ENCODE measurements at places on chromosomes 12 and 14.
A peak's percentile ranks its signal among the peaks of the same experiment; 100 is the strongest.

DNA sequence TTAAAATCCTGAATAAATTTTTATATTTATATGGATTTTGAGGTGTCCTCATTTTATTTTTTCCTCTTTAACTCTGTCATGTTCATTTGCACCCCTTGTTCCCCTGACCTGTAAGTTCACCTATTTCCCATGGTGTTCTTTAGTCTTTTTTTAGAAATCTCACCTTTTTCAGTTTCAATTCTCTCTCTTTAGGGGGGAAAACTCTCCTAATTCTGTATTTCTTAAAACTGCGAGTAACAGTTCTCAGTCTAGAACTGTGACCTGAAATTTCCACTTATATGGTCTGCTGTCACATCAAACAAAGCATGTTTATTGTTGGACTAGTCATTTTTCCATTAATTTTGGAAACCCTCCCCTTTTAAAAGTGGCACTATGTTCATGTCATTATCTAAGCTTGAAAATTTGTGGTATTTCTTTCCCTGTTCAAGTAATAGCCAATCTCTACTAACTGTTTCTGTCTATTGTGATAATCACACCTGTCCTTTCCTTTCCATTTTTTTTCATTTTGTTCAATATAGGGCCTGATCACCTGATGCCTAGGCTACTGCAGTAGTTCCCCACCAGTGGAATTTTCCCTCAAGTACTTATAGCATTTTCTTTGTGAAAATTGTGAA, 14.0 kb upstream of the FBXO33 start:
- DNase-seq: no peak

GRCh38 chr12:50740307-50740706, 23.6 kb upstream of the ATF1 start:
- DNase-seq: no peak

- DNase-seq: no peak
These were observed 46.7 kb downstream of the WBP11 start for GRCh38 chr12:14756334-14757143.

GRCh38 chr12:25366122-25366521, 115.4 kb upstream of the KRAS start:
- no peak for DNase-seq

DNA sequence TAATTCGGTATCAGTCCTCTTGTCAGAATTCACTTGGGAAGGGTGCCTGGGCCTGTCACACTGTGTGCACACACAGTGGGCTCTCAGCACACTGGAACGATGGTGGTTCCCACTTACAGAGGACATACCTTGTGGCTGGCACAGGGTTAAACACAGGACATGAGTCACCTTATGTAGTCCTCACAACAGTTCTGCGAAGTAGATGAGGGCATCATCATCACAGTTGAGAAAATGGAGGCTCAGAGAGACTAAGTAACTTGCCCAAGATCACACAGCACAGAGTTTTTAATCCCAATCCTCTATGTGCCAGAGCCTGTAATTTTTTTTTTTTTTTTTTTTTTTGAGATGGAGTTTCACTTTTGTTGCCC, 90.7 kb downstream of the NINJ2 start:
- no peak for DNase-seq

- no peak for DNase-seq
These were observed 24.8 kb upstream of the PKP2 start for GRCh38 chr12:32921397-32921796.

DNA sequence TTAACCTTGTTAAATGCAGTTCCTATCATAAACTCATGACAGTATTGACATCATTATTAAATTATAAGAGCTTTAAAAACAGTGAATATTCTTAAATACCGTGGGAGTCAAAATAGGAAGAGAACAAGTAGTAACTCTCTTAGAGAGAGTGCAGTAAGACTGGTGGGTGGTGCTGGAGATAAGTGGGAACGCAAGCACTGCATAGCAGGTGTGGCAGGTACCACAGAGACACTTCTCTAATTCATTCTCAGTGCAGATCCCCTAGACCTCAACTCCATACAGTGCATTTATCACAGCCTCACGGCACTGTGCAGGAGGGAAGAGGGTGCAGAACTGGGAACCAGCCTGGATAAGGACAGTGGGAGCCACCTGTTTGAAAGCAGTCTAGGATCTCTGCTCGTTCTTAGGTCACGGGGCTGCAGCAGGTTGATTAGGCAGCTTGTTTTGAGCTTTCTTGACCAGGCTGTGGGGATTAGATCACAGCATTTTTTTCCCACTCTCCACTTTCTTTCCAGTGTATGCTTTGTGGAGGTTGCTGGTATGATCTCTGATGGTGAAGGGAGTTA, 165.6 kb downstream of the PRKCH start:
- DNase-seq: no peak

DNA sequence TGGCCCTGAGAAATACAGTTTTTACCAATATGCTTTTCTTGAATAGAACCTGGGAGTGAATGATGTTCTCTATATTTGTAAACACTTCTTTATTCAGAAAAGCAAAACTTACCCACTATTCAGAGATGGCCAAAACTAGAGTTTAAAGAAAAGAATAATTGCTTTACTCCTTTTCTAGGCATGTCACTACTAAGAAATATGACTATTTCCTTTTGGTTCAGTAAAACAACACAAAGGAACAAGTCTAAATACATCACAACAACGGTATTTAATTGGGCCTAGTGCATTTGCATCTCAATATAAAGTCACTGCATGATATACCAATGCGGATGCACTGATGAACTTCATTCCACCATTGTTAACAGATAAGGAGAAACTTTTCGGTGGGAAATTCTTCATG, 207.5 kb downstream of the FOXN3 start:
- DNase-seq: no peak

- no peak for DNase-seq
These were observed 56.5 kb downstream of the WASHC3 start for GRCh38 chr12:102005256-102005655.

DNA sequence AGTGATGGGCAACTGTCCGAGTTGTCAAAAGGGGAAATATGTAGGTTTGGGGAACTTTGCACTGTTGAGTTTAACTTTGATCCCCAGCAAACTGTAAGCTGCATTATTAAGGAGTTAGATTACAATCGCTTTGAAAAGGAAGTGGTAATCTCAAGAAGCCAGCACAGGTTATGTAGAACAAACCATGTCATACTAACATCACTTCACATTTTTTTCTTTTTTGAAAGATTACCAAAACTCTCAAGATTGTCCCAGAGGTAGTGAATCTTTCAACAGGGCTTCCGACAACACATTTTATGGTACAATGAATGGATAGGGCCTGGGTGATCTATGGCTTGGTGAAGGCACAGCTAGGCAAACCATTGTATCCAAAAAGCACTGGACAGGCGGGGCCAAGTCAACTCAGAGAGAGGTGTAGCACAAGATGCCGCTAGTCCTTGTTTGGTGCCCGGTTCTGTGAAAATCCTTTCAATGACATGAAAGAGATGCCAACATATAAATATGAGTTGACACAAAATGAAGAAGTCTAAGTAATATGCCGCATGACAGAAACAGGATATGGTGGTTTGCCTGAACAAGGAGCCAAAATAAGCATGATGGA, 24.3 kb upstream of the PARP11 start:
- no peak for DNase-seq

GRCh38 chr14:87030197-87030596, 962.8 kb downstream of the GALC start:
- DNase-seq: no peak

DNA sequence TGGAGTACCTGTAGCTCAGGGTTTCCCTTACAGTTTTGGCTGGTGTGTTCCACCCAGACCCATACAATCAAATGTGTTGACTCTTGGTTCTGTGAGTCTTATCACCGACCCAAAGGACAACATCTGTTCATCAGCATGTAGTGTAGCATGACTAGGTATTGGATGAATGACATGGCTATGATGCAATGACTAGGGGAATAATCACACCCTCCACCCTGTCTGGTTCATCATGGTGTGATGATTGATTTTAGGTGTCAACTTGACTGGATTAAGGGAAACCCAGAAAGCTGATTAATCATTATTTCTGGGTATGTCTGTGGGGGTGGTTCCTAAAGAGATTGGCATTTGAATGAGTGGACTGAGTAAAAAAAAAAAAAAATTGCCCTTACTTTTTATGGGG, 311.3 kb downstream of the DPF3 start:
- no peak for DNase-seq

GRCh38 chr12:123933214-123933613, 39.4 kb downstream of the CCDC92 start:
- DNase-seq: no peak

DNA sequence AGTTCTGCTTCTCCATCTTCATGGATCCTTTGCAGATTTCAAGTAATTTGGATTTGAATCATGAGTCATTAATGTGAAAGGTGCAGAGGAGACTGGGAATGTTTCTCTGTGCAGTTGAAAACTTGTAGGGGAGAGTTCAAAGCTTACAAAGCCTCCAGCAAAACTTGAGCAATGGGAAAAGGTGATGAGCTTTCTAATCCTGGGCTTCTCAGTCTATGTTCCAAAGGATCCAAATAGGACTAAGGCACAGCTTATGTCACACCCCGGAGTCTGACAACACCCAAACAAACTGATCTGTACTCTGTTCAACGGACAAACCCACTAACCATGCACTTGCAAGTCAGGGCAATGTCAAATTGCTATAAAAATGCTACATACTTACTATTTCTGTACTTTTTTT, 134.8 kb downstream of the DUSP6 start:
- DNase-seq: no peak

DNA sequence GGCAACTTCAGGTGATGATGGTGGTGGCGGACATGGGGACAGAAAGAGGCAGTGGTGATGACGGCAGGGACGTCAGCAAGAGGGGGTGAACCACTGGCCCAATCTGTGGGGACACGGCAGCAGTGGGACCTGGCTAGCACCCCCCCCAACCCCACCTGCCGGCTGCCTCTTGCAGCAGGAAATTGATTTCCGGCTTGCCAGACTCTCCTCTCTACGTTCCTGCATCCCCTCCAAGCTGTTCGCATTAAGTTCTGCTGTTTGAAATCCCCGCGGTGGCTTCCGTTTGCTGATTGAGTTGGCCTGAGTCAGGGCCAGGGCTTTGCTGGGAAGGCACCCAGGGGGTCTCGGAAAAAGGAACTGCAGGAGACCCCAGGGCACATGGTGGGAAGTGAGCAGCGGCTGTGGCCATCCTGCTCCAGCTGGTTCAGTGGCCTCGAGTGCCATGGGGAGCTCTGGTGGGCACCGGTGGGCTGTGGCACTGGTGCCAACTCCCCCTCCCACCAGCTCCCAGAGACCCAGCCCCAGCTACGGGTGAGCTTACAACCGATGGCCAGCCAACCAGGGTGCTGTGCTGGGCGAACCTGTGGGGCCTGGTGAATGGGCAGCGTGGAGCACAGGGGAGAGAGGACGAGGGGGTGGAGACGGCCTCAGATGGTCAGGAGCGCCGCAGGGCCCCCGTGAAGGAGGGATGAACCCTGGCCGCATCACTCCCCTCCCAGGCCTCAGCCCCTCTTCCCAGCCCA, 14.6 kb upstream of the NUDT14 start:
- DNase-seq: no peak

GRCh38 chr12:118682656-118683055, 298.7 kb upstream of the SRRM4 start:
- DNase-seq: no peak

DNA sequence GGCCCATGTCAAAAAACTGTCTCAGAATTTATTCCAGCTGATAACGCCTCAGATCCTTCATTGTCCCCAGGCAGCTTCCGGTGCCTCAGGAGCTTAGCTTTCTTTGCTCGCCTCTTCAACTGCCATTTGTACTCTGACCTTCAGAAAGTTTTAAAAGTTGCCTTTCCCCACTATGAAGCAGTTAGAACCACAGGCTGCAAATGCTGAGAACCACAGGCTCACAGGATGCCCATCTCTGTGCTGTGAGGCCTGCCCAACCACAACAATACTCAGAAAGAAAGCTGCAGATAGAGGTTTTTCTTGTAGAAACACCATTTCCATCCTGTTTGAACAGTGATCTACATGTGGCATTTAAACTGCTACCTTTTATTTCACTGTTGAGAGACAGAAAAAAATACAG, 131.1 kb downstream of the PRKCH start:
- no peak for DNase-seq

- DNase-seq: no peak
These were observed 106.6 kb downstream of the GLT1D1 start for GRCh38 chr12:128959901-128960300.

DNA sequence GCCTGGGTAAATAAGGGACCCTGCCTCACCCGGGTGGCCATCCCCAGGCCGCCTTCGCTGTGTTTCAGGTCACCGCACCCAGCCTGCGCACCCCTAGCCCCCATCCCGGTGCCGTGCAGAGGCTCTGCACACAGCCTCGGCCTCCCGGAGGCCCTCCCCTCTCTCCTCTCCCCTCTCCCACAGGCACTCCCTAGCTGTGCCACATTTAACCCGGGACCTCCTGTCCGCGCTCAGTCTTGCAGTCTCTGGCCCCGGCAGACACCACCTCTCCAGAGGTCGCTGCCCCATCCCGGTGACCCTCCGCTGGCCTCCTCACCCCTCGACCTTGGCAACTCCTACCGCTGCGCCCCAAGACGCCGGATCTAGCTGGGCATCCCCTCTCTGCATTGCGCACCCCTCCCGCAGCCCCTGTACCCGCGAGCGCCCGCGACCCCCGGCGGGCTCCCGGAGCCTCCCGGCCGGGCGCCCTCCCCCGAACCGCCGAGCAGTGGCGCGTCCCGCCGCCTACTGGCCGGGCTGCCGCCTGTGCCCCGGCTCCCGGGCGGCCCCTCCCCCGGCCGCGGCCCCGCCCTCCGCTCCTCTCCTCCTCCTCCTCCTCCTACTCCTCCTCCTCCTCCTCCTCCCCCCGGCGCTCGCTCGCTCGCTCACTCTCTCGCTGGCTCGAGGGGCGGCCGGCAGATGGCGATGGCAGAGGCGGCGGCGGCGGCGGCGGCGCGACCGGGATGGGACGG, 120.7 kb downstream of the AACS start:
- peak; percentile 58 for DNase-seq

DNA sequence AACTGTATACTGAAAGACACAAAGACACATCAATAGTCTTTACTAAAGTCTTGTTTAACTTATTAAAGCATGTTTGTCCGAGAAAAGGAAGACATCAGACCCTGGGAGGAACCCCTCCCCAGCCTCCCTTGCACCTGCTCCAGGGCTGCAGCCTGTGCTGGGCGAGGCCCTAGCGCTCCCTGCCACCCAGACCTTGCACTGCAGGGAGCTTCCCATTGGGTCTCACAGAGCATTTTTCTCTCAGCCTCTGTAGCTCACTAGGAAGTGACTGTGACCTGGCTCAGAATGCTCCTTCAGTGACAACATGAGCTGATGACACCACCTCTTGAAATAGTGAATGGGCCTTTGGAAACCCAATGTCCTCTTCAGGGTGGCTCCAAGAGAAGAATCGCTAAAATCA, 461.2 kb downstream of the TMEM121 start:
- DNase-seq: no peak

DNA sequence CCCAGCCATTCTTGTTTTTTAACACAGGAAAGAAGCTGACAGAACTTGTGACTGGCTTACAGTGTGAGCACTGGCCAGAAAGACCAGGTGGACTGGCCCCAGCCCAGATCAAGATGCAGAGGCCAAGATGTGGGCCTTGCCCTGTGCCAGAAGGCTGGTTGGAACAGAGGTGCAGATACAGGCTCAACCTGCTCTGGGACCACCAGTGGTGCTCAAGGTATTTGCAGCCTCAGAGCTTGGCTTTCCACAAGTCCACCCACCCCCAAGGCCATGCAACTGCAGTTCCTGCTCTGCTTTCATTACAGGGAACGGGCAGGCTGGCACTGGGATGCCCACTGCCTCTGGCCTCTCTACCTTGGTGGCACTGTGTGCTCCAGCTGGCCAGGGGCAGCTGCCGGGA, 23.3 kb downstream of the ZFC3H1 start:
- DNase-seq: no peak
